Posterior cingulate gyrus (tissue), 11 donors: ENCODE measurements at places on chromosomes 6 and 20.
A peak's percentile ranks its signal among the peaks of the same experiment; 100 is the strongest.

GRCh38 chr6:26057899-26058298 lies 29.3 kb upstream of the HFE start:
- DNase-seq: no peak

DNA sequence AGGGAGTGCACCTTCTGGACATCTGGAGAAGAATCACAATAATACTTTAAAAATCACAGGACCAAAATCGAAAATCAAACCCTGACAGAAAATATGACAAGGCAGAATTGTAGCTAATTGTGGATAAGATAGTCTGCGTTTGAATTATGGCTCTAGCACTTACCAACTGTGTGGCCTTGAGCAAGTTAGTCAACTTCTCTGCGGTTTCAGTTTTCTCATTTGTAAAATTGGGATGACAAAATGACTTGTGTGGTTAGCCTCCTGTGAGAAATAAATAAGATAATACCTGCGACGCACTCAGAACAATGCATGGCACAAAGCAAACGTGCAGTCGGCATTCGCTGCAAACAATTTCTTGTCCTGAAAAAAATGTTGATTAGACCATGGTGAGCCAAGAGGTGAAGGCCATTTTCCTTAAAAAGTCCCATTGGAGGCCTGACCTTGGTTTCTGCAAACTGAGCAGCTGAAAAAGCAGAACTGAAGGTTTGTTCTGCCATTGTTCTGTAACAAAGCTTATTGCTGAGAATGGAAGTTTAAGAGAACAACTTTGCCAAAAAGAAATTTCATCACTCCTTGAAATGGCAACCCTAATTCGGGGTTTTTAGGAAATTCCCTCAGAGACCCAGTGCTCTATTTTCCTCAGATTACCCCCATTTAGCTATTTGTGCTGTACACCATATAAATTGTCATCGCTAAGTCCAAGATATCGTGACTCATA lies 266.3 kb downstream of the ERMARD start:
- no peak for DNase-seq

- no peak for DNase-seq
These were observed 4.0 kb upstream of the BMP7 start for GRCh38 chr20:57270204-57270984.

- no peak for DNase-seq
These were observed 3.1 kb downstream of the METTL24 start for GRCh38 chr6:110355022-110355421.

DNA sequence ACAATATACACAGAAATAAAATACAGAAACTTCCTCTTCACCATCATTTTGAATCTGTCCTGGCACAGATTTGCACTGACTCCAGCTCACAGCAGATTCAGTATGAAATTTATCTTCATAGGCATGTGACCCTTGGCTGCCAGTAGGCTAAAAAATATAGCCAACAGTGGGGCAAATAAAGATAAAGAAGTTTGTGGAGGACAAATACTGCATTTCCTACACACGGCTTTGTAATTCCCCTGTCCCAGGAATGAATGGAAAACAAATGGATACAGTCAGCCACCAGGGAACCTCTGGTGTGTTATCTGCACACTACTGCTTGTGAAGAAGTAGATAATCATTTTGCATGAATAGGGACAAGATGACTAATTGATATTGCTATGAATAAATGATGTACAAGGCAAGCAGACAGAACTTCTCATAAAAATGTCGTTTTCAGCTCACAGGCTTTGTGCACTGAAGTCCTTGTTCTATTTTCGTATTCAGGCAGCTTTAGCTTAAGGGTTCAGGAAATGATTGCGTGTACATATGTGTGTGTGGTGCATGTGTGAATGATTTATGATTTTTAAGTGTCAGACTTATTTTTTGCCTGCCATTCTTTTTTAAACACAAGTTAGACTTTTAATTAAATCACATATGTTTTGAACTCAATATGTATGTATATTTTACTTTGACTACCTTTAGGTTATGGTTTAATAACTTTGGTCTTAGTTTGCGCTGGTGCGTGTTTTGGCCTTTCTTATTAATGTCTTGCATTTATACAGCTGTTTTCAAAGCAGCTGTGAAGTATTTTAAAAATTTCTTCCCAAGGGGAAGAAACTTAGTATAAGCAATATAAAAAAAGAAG lies 543.8 kb upstream of the JAG1 start:
- DNase-seq: no peak

GRCh38 chr6:119348096-119348747 lies 1.3 kb downstream of the MAN1A1 start:
- DNase-seq: no peak

DNA sequence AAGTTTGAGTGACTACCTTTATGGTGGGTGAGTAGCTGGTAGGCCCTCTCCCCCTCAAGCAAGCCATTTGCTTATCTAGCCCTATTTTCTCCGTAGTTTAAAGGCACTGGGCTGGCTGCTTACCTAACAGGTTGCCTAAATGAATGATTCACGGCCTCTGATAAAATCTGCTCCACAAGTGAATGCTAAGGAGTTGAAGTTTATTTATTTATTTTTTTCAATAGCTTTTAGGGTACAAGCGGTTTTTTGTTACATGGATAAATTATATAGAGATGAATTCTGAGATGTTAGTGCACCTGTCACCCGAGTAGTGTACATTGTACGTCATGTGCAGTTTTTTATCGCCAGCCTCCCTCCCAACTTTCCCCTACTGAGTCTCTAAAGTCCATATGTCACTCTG lies 8.3 kb upstream of the CDH26 start:
- DNase-seq: no peak

GRCh38 chr6:143783077-143783476 lies 60.1 kb upstream of the LTV1 start:
- DNase-seq: no peak

- DNase-seq: no peak
These were observed 67.1 kb downstream of the EDN1 start for GRCh38 chr6:12356983-12357972.

- DNase-seq: peak; percentile 29
These were observed 49.0 kb upstream of the RNF24 start for GRCh38 chr20:4064144-4064909.

GRCh38 chr6:123168466-123168865 lies 172.4 kb downstream of the CLVS2 start:
- DNase-seq: no peak

- no peak for DNase-seq
These were observed 41.5 kb downstream of the CTCFL start for GRCh38 chr20:57483287-57484050.

- no peak for DNase-seq
These were observed 112.9 kb downstream of the BACH2 start for GRCh38 chr6:90183587-90184333.

- DNase-seq: no peak
These were observed 104.0 kb downstream of the EYA2 start for GRCh38 chr20:46998477-46999240.

- no peak for DNase-seq
These were observed 26.7 kb downstream of the NPEPL1 start for GRCh38 chr20:58719258-58719657.

DNA sequence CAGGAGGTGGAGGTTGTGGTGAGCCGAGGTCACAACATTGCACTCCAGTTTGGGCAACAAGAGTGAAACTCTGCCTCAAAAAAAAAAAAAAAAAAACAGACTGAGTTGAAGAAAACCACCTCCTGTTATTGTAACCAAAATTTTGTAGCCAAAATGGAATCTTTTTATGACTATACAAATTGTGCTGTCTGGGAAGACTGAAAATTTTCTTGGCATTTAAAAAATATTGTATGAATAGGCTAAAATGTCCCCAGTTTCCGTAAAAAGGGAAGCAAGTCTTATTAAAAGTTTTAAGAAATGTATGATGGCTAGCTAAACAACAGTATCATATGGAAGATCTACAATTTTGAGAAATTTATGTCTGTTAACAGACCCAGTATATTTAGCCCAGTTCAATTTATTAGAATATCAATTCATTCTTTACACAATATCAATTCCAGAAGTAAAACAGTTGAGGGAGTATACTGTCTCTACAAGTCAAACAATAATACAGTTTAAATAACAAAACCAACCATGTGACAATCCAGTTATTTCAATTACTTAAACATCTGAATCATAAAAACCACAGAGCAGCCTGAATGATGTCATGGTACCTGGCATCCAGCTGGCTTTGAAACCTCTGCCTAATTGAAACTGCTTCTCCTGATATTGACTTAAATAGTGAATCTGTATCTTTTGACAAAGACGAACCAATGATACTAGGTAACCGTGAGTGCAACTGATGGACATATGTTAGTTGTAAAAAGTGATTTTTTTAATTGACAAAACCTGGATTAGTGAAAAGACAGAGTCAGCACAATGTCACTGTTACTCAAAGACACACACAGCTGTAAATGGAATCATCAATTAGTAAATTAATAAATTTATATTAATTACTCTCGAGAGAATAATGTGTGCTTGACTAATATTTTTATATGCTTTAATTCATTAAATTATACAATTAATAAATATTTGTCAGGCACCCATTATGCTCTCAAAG lies 166.6 kb upstream of the MARCKS start:
- no peak for DNase-seq

DNA sequence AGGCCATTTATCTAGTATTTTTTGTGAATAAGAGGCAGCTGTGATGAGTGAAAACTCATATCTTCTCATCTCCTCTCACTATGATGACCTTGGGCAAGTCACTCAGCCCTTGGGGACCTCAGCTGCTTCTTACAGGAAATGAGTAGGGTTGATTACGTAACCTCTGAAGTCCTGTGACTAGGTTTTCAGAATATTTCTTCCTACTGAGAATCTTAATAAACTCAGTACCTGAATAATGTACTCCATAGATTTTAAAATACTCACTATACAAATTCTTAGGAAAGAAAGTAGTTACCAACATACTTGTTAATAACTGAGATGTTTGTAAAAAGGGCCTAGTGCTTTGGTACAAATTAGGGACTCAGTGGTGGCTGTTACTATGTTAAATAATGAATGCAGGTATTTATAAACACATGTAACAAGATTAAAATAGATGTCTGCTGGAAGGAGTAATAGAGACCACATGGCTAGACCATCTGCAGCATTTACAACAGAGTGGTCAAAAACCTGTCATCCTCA lies 60.9 kb downstream of the RPRD1B start:
- DNase-seq: no peak

DNA sequence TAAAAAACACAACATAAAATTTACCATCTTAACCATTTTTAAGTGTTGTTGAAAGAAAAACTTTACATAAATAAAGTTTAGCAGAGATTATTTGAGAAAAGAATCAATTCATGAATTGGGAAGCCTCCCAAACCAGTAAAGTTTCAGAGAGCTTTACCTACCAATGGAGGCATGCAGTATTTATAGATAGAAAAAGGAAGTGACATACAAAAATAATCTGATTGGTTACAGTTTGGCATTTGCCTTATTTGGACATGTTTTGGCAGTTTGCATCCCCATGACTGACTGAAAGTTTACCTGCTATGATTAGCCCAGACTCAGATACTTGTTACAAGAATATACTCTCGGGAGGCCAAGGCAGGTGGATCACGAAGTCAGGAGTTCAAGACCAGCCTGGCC lies 3.7 kb upstream of the CMTR1 start:
- no peak for DNase-seq

GRCh38 chr6:159761129-159761872 lies 544 bp upstream of the ACAT2 start:
- DNase-seq: peak; percentile 10

DNA sequence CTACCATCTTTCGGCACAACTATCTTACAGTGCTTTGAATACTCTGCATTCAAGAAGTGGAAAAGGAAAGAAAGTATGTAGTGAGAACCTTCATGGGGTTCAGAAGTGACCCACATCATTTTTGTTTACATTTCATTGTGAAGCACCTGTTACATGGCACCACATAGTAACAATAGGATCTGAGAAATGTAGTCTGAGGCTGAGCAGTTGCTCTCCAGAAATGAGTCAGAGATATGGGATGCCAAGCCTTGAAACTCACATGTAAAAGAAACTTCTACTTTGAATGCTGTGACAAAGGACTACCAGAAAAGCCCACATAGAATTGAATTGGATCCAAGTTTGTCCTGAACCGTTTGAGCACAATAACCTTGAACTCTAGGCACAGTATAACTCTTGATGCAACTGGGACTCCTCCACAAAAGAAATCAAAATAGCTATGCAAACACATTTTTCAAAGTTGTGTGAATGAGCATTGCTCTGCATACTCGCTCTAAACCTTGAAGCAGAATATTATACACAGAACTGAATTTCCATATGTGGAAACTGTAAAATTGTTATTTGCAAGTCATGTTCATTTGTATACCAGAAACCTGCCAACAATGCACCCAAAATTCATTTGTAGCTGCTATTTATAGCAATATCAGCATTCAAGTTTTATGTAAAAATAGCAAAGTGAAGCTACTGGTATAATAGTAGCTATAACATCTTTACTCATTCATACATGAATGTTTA lies 400.9 kb upstream of the POU3F2 start:
- no peak for DNase-seq

DNA sequence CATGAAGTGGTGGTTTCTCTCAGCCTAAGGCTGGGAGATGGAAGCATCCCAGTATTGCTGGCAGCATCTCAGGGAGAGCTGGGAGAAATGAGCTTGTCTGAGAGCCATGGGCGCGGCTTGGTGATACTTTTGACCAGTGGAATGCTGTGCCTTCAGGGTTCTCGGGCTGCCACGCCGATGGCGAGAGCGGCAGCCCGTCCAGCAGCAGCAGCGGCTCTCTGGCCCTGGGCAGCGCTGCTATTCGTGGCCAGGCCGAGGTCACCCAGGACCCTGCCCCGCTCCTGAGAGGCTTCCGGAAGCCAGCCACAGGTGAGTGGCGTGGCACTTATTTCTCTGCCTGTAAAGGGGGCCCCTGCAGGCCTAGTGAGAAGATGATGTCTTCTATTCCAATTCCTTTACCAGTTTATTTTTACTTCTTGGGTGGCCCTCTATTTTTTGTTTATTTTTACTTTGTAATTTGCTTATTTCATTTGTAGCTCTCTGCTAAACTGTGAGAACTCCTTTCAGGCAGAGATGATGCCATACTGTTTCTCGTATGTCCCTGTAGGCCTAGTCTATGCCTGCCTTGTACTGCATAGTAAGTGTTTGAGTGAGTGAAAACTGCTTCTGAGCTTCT lies 71.7 kb downstream of the ASXL1 start:
- no peak for DNase-seq

DNA sequence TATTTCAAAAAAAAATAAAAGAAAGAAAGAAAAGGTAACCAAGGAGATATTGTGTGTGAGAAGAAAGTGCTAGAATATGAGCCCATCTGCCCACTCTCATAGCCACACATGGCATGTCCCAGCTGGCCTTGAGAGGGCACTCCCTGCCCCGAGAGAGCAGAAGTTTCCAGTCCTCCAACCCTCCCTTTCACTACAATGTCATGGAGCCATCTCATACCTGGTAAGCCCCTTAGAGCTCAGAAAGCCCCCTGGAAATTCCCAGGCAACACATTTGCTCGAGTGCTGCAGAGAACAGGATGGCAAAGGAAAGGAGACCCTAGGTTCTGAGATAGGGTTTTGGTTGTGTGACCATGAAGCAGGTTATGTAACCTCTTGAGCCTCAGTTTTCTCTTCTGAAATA lies 75.8 kb upstream of the RIN2 start:
- DNase-seq: no peak

DNA sequence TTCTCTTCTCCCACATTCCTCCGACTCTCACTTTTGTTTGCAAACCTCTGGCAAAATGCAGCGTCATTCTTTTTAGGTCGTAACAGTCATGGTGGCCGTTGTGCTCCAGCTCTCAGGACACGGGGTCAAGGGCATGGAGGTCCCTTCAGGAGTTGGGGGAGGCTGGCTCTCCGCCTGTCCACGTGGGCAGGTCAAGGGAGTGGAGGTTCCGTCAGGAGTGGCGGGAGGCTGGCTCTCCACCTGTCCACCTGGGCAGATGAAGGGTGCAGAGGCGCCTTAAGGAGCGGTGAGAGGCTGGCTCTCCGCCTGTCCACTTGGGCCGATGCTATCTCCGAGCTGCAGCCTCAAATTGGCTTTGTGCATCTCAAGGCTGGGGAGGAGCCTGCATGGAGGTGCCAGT lies 98.0 kb downstream of the ERMARD start:
- DNase-seq: peak; percentile 54
